ENCODE measurements at places on chromosomes 3 and 15.

DNA sequence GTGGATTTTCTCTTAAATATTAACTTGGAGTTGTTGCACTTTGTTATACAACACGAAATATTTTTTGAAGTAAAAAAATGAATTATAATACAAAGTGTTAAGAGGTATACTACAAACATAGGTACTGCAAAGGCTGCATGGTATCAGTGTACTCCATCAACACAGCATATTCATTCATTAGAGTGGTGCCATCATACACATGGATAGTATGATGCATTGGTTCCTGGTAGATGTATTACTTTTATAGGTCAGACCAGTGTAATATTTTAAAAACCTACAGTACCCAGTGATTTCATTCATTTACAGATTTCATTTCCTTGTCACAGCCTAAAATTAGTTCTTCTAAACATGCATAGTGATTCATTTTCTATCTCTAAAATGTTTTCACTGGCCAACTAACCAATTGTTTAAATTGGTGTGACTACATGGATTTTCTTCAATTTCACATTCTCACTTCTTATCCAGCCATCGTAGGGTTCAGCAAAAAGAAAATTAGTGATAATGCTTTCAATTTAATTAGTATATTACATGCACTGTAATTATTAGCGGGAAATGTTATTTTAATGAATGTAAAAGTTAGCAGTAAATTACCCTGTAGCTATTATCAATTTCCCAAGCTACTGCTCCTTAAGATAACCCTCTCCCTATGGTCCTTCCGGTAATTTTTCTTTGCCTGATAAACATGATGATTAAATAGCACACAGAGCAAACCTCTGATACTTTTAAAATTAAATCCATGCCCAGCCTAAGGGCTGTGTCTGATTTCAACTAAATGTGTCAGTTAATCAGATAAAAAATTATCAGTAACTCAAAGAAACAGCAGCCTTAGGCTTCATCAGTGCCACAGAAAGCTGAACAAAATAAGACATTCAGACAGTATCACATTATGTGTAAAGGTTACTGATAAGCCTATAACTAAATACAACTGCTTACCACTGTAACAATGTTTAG, 68.4 kb downstream of the DPH6 start:
- no peak for DNase-seq

- no peak for DNase-seq
Observed at GRCh38 chr15:90946538-90946937, 8.1 kb upstream of the RCCD1 start.

GRCh38 chr15:67762610-67763368, 62.5 kb upstream of the SKOR1 start:
- DNase-seq, result peak; percentile 82

DNA sequence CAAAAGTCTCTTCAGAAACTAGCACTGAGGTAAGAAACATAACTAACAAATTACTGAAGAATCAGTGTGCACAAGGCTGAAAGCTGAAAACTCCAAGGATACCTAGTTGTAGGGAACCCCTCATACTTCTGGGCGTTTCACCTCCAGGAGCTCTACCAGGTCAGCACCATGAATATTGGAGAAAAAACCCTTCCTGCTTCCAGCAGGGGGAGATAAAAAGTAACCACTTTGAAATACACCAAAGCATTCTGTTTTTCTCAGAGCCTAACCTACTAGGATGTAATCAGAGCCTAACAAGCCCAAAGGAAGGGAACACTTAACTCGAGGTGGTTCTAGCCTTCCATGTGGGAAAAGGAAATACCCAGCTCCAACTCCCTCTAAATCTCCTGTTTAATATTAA, 175.8 kb upstream of the MME start:
- DNase-seq, result no peak

DNA sequence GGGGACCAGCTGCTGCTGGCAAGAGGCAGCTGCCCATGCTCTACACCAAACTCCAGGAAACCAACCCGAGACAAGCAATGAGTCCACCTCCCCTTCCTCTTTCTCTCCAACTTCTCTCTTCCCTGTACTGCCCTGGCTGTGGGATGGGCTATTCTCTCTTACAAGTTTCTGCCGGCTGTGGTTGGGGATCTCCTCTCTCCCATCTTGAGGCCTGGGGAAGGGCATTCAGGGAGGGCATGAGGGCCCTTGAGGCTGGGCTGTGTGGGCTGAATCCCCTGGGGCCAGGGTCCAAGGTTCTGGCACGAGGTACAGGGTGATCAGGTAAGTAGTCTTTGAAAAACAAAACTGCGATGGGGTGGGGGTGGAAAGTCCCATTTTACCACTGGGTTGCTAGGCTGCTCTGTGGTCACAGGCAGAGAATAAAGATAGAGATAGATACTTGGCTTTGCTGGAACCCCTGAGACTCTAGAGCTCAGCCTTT, 32.3 kb upstream of the CTSH start:
- DNase-seq, result no peak
